ENCODE measurements at places on chromosomes 2 and 18.

- DNase-seq = no peak
Observed at GRCh38 chr18:10928772-10929373, 220.5 kb downstream of the PIEZO2 start.

GRCh38 chr2:8015848-8016600, 665.8 kb upstream of the ID2 start:
- DNase-seq = no peak

- DNase-seq = no peak
Observed at GRCh38 chr18:69261406-69261805, 139.3 kb upstream of the DOK6 start.

- no peak for DNase-seq
Observed at GRCh38 chr18:77635451-77635850, 385.8 kb downstream of the GALR1 start.

- DNase-seq = no peak
Observed at GRCh38 chr2:239256350-239256743, 144.5 kb downstream of the HDAC4 start.

DNA sequence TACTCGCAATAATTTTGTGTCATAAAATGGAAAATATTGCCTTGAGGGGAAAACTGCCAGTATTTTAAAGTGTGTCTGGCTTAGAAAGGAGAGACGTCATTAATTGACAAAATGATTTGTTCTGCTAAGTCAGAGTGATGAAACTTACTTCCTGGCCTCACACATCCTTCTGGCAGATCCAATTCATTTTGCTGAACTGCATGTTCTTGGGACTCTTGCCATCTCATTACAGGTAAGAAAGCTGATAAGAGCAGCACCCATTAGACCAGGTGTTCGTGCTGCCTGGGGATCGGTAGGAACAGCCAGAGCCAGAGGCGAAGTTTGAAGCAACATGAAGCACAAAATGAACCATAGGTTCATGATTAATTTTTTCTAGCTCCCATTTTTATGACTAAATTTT, 38.0 kb downstream of the KCNE4 start:
- DNase-seq = no peak

- no peak for DNase-seq
Observed at GRCh38 chr2:20578266-20578894, 72.5 kb downstream of the HS1BP3 start.

DNA sequence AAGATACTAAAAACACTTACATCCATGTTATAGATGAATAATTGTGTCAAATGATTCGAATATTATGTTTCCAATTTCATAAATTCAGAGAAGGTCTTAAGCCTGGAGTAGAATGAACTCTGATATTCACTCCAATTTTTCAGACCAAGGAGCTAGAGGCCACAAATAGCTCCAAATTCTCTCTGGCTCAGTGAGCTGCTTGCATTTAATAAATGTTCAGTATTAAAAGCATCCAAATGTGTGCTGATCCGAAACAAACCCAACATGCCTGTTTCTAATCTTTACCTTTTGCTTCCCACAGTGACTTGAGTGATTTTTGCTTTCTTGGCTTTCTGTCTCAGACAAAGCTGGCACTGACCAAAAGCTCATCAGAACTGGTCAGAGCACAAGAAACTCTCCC, 291.4 kb downstream of the CCDC85A start:
- no peak for DNase-seq

DNA sequence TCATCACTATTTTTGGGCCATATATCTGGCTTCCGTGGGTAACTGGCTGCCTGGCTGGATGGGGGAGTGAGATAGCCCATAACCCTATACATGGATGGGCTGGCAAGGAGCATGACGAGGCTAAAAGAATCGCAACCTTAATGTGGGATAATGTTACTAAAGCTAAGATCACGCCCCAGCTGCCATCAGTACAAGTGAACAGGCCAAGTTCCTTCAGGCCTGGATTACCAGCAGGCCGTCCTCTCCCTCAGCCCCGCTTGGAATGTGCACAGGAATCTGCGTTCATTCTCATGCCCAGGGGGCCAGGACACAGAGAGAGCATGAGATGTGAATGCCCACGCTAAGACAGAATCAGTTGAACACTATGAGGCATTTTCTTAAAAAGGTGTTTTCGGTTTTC, 34.7 kb downstream of the RMC1 start:
- no peak for DNase-seq

DNA sequence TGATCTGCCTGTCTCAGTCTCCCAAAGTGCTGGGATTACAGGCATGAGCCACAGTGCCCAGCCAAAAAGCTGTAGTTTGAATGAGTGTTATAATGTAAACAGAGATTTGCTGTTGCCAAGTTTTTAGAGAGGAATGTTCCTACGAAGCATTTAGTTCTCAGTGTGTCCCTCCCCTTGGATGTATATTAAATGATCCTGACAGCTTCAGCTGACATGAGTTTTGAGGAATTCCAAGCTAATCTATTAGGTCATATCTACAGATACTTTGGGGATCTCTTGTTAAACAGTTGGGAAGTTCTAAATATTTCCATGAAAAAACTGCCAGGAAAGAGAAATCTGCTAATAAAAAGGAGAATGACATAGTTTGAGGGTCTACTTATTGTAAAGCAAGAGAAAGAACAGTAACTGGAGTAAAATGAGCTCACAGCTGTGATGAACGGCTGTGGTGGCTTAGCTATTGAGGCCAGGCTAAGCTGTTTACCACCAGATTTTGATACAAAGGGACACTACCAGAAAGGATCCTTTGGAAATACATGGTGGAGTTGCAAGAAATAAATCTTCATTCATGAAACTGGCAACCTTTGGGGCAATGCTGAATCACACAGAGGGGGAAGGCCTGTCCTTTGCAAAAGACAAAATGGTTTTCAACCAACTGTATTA, 2.6 kb upstream of the STON1 start:
- DNase-seq = no peak

DNA sequence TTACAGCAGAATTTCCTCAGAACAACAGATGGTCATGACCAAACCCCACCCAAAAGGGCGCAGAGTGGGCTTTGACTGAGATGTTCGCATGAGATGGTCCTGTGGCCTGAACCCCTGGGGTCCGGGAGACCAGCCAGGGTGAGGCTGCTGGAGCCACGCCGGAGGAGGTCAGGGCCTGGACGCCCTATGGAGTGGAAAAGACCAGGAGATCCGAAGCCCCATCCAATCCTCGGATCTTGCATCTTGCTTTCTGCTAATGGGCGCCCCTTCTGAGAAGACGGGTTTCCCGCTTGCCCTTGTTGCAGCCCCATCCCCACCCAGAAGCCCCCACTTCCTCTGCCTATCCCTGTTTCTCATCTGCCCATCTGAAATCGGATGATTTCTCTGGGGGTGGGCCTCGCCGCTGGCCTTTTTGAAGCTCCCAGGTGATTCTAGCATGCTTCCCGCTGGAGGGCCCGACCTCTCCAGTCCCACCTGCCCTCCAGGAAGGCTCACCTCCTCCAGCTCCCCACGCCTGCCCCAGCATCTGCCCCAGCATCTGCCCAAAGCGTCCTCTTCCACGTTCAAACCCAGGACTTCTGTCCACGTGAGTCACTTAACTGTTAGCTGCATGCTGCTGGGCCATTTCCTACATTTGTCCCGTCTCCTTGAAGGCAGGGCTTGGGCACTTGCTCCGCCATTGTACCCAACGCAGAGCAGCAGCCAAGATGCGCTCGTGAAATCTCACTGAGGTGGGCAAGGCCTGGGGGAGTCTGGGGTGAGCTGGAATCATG, 4.3 kb upstream of the CNDP1 start:
- DNase-seq = no peak

DNA sequence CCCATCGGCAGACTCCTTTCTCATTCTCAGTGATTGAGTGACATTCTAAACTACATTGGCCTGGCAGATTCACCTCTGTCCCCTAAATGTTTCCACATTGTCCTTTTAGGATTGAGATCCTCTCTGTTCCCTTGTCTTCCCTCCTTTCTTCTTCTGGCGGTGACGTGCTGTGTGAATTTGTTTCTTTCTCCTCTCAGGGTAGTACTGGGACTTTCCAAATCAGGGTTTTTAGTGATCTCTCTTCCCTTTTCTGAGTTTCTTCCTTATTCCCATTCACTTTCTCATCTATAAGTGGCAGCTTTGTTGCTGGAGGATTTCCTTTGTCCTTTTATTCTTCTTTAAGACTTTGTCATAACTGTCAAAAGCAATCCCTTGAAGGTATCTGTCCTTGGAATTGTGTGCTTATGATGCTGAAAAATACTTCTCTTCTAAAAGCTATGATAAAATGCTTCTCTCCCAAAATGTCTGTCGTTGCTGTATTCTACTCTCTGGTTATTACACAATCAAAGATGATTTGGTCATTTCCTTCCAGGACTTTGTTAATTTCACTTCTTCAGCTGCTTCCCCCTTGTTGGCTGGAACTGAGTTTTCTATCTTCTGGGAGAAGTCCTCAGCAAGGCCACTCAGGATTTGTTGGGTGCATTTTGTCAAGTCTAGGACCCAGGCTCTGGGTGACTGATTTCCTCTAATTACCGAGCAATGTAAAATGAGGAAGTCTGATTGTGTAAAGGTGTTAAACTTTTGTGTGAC, 4.9 kb upstream of the IL1B start:
- no peak for DNase-seq

DNA sequence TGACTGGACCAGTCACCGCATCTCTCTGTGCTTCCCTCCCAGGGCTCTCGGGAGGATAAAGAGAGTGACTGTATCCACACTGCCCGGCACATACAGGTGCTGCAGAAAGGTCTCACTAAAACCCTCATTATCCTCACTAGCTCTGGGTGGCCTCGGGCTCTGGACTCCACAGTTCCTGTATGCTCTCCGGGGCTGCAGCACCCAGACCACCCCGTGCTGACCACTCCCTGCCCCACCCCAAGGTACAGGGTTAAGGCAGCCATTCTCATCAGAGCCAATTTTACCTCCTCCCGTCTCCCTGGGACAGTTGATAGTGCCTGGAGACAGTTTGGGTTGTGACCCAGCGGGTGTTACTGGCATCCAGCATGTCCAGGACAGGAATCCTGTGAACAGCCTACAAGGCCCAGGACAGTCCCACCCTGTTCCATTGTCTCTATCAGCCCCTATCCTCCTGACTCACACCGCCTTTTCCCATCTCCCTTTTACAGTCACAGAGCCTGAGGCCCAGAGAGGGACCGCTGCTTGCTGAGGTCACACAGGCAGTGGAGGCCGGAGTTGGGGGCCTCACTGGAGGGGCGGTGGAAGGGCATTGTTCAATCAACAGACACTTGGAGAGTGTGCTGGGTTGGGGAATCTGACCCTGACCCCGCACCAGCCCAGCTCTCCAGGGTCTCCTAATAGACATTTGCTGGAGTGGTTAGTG, 1.7 kb downstream of the ZAP70 start:
- DNase-seq = no peak

GRCh38 chr18:5909125-5909524, 13.8 kb upstream of the TMEM200C start:
- DNase-seq = no peak

- no peak for DNase-seq
Observed at GRCh38 chr18:22318745-22319407, 98.8 kb downstream of the CTAGE1 start.

DNA sequence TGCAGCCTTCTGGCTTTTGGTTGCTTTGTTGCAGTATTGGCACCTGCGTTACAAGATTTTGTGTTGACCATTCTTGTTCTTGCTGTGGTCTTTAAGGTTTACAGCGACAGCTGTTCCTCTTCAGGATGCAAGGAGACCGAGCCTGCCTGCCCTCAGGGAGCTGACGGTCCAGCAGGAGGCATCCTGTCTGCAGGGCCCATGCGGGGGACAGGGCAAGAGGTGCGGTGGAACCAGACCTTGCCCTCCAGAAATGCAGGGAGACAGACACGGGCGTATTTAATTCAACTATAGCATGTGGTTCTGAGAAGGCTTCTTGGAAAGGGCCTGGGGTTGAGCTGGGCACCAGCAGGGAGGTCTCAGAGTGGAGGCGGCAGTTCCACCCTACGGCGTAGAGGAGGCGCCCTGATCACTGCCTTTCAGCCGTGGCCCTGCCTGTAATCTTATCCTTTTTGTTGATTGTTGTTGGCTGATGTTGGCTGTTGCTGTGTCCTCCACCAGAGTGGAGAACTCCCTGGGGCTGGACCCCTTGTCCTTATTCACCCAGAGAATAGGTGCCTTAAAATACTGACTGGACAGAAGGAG, 71.7 kb downstream of the HPCAL1 start:
- no peak for DNase-seq

GRCh38 chr2:104430852-104431251, 423.1 kb upstream of the POU3F3 start:
- no peak for DNase-seq

DNA sequence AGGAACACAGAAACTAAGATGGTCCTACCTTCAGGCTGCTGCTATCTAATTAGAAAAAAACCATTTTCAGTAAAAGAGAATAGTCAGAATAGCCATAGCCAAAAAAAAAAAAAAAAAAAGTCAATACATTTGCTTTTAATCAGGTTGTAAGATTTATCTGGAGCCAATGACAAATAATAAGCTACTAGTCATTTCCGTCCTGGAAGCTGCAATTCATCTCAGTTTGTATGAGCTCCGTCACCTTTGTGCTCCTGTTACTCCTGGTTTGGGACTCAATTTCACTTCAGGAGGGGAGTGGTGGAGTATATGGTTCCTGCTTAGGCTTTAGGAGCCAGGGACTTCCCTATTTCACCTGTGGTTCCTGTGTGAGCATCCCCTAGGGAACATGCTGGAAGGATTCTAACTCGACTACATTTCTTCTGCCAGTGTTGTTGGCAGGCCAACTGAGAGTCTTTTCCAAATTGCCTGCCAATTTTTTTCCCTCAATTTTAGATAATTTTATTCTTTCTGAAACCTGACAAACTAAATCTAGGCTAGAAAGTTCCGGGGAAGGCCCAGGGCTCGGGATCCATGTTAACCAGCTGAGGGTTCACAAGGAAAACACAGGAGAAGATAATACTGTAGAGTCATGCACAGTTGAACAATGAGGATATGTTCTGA, 481.8 kb downstream of the DLGAP1 start:
- no peak for DNase-seq

DNA sequence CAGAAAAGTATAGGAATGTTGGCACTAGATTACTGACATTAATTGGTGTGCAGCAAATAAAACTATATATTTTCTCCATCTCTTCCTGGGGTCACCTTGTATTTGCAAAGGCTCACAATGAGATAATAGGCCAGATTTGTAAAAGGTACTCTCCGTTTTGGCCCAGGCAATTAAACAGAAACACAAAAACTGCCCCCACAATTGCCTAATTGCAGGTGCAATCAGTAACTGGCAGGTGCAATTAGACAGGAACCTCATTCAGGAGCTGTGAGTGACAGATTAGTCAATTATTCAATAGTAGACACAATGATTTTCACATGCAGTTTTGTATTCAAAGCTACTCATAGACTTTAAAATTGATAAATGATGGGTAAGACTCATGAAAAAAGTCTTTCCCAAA, 451.4 kb upstream of the ID2 start:
- DNase-seq = no peak

- DNase-seq = peak; percentile 32
Observed at GRCh38 chr18:79402977-79403722, 7.4 kb downstream of the NFATC1 start.

- DNase-seq = no peak
Observed at GRCh38 chr2:145655165-145655765, 1135.3 kb upstream of the ZEB2 start.

- DNase-seq = no peak
Observed at GRCh38 chr2:44459739-44460138, 98.0 kb downstream of the CAMKMT start.

GRCh38 chr2:159140070-159140769, 146.3 kb downstream of the WDSUB1 start:
- no peak for DNase-seq

- peak; percentile 26 for DNase-seq
Observed at GRCh38 chr2:240200230-240201051, 60.0 kb upstream of the OTOS start.

GRCh38 chr2:208179028-208179609, 10.7 kb downstream of the C2orf80 start:
- no peak for DNase-seq

- DNase-seq = no peak
Observed at GRCh38 chr2:71045151-71045550, 23.3 kb upstream of the NAGK start.

Measured in activated naive CD4-positive, alpha-beta T cell treated with anti-CD3 and anti-CD28 coated beads, Interleukin-2, amount 50 U/mL, for 72 hours (primary cell).